ENCODE measurements at places on chromosomes 4 and X.

DNA sequence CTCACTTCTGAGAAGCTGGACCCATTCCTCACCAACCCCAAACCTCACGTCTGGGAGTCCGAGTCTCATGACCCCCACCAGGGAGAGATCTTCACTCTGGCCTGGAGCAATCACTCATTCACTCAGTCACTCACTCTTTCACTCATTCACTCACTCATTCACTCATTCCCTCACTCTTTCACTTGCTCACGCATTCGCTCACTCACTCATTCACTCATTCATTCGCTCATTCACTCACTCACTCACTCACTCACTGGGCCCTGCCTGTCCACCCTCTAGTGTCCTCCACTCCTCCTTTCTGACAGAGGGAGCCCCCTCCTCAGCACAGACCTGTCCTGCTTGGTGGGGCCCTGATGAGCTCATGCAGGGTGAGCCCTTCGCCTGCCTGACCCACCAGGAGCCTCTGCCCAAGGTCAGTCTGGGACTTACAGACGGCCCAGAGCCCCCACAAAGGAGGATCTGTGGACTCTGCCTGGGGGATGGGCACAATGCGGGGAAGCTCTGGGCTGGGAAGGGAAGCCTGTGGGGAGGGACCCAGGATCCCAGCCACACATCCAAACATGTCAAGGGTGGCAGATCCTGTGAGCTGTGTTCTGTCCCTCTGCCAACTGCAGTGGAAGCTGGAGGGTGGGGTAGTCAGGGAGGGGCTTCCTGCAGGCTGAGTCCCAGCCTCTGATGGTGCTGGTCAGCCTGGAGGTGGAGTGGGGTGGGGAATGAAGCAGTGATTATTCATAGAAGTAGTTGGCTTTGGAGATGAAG is 18.5 kb downstream of the CPZ start:
- no peak for DNase-seq

DNA sequence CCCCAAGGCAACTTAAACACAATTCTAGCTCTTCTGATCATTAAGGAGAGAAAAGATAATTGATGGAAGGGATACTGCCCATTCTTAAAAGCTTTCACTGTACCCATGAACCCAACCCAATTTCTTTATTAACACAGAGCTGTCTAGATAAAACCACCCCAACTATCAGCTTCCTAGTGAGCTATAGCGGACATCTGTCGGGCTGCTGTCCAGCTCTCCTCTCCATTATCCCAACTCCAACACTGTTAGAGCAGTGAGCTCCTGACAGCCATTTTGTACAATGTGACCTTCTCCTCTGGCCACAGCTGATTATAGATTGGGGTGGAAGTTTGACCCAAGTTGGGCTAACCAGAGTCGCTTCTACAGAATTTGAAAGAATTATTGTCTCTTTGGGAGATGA is 66.1 kb downstream of the HADH start:
- DNase-seq: no peak

GRCh38 chr4:80259012-80259411 is 7.5 kb upstream of the FGF5 start:
- peak; percentile 95 for DNase-seq

- DNase-seq: no peak
These were observed 9.6 kb upstream of the UVSSA start for GRCh38 chr4:1337376-1337831.

GRCh38 chrX:153397256-153397960 is 3.7 kb downstream of the PNMA6E start:
- DNase-seq: no peak

- no peak for DNase-seq
These were observed 265.9 kb downstream of the CBLL2 start for GRCh38 chrX:22538580-22538979.

DNA sequence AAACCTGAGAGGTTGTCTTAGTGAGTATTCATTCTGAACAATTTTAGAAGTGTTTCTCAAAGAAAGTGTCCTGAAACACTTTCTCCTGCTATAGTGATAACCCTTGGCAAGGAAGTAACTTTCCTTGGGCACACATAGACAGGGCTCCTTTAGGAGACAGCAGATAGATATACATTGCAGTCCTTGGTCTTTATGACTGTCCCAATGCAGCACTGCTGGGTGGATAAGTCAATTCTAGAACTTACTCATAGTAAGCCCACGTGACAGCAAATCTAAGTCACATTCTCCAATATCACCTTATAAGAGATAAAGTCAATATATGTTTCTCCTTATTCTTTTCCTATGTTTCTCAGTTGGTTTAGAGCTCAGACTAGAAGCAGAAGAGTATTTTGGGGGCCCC is 46.7 kb downstream of the GPRASP3 start:
- no peak for DNase-seq

GRCh38 chrX:104488811-104489210 is 77.2 kb upstream of the IL1RAPL2 start:
- no peak for DNase-seq

DNA sequence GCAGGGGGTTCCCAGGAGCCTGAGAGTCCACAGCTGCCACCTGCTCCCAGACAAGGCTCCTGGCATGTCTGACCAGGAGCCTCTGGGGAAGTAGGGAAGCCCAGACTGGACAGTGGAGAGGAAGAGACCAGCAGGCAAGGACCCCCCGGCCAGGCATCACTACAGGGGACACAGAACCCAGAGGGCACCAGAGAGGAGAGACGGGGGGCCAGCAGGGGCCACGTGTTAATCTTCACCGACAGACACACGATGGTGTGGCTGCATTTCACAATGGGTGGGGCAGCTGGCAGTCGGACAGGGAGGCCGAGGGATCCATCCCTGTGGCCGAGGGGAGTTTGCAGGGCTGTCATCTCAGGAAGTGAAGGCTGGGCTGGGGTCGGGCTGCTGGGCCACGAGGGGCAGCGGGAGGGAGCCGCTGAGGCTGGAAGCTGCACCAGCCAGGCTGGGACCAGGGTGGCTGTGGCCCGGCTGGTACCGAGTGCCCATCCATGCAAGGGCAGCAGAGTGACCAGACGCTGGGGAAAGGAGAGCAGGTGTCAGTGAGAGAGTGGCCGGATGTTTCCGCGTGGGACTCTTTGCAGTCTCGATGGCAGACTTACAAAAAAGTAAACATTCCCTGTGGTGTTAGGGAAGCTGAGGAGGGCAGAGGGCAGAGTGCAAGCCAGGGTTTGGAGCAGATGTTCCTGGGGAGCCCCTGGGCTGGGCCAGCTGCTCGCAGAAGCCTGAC is 4.7 kb downstream of the PDE6B start:
- DNase-seq: no peak

DNA sequence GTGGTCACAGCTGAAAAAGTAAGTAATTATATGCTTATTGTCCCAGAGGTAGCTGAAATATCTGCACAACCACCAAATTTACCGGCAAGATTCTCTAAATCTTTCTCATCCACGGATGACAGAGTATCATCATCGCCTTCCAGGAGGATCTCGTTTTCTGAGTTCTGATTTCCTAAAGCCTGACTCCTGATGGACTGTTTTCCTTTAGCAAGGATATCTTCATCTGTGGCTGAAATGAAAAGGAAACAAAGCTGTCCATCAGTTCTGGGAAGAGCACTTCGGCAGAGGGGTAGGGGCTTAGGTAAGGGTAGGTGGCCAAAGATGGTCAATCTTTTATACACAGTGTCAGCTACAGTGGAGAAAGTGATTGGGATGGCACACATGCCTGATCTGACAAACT is 8.7 kb downstream of the MAB21L2 start:
- no peak for DNase-seq

DNA sequence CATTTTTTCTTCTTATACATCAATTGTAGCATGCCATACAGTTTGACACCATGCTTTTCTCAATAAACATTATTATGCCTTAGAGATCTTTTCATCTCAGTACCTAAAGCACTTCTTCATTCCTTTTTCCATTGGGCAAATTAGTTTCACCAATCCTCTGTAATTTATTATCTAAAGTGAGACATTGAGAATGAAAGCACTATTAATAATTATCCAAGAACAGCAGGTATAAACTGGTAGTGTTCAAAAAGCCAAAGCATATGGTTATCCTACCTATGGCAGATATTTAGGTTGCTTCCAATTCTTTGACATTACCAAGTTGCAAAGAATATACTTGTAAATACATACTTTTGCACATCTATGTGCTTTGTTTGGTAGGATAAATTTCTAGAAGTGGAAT is 15.6 kb downstream of the LAMTOR3 start:
- no peak for DNase-seq

- DNase-seq: no peak
These were observed 171.7 kb downstream of the PDGFRA start for GRCh38 chr4:54400802-54401201.

DNA sequence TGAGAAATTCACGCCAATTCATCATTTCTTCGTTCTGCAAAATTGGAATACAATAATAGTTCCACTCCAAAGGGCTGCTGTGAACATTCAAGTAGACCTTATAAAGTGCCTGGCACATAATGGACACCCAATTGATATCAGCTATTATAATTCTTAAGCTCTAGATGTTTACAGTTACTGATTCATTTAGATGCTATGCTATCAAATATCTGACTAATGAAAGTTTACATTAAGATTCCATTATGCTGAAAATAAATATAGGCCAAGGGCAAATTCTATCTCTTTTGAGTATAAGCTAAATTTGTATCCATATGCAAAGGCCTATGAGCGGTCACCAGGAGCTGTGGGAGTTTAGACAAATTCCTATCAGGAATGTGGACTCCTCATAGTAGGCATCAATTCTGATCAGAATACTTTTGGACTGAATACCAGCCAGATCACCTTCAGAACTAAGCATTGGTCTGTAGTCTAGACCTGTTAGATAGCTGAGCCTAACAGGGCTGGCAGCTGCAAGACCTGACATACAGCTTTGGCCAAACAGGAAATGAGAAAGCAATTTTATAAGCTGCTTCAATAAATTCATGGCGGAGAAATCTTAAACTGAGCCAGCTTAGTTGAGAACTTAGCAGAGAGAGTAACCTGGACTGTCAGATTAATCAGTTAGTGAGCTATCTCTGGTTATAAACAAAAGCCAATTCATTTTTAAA is 384.3 kb upstream of the ACTRT1 start:
- no peak for DNase-seq

DNA sequence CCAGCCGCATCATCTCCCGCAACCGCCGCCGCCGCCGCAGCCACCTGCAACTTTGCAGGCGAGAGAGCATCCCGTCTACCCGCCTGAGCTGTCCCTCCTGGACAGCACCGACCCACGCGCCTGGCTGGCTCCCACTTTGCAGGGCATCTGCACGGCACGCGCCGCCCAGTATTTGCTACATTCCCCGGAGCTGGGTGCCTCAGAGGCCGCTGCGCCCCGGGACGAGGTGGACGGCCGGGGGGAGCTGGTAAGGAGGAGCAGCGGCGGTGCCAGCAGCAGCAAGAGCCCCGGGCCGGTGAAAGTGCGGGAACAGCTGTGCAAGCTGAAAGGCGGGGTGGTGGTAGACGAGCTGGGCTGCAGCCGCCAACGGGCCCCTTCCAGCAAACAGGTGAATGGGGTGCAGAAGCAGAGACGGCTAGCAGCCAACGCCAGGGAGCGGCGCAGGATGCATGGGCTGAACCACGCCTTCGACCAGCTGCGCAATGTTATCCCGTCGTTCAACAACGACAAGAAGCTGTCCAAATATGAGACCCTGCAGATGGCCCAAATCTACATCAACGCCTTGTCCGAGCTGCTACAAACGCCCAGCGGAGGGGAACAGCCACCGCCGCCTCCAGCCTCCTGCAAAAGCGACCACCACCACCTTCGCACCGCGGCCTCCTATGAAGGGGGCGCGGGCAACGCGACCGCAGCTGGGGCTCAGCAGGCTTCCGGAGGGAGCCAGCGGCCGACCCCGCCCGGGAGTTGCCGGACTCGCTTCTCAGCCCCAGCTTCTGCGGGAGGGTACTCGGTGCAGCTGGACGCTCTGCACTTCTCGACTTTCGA is 654 bp downstream of the ATOH1 start:
- no peak for DNase-seq

- no peak for DNase-seq
These were observed 11.7 kb downstream of the NSD2 start for GRCh38 chr4:1882850-1883271.

DNA sequence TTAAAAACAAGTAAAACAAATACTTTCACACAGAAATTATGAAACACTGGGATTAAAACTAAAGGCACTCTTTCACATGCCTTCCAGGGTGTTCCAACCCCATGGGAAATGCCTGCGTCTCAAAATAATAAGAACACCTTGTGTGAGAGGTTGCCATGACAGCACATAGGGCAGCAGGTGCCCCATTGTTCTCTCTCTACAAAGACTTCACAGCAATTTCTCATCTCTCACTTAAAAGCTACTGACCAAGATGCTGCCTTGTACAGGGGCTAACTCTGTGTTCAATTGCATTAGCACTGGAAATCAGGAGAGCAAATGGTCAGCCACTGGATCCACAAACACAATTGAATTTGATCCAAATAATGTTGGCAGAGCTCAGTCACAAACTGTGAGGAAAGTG is 102.5 kb upstream of the GALNTL6 start:
- peak; percentile 4 for DNase-seq

GRCh38 chr4:56782019-56782418 is 39.5 kb downstream of the SPINK2 start:
- no peak for DNase-seq

DNA sequence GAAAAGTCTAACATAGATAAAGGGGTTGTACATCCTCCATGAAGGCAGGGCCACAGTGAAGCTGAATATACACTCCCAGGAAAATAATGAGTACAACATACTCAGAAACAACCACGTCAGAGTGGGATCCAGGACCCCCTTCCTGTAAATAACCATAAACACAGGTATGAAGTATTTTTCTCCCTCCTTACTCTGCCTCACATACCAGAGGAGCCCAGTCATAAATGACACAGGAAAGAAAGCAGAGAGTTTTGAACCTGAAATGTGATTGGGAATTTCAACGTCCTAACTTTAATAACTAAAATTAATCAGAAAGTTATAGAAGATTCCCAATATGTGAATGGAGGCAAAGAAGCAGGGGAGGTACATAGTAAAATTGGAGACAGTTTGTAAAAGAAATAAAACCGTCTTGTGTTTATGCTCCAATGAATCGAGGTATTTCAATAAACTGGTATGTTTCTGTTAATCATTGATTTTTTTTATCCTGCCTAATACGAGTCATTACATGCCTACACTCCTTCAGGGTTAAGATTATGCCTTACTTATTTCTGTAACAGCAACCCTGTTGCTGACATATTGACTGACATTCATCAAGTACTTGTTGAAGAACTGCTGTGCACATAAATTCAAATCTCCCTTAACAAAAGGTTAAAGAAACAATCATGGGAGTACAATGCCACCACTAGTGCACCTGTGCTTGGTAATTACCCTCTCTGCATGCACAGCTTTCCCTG is 431.3 kb downstream of the KCNIP4 start:
- DNase-seq: no peak

- no peak for DNase-seq
These were observed 621.8 kb upstream of the GALNT7 start for GRCh38 chr4:172546782-172547181.

DNA sequence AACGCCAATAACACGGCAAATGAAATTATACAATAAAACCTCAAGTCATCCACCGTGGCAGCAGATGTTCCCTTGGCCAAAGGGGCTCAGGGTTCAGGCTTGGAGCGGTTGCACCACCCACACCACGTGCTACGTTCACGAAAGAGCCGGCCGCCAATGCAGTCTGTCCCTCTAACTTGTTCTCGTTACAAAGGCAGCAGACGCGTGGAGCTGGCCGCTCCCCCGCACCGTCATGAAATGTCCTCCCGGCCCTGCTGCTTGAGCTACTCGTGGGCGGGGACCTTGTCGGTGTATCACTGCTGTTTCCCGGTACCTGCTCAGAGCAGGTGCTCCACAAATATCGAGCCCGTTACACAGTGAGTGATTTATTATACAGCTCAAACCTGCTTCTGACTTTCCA is 36.4 kb upstream of the MAN2B2 start:
- no peak for DNase-seq

- DNase-seq: no peak
These were observed 152.2 kb downstream of the NHS start for GRCh38 chrX:17527135-17527701.

- no peak for DNase-seq
These were observed 18.6 kb downstream of the CLCN4 start for GRCh38 chrX:10175319-10175871.
